ENCODE measurements at places on chromosomes 5 and 9.

- DNase-seq = no peak
Observed at GRCh38 chr5:23895614-23896013, 388.2 kb downstream of the PRDM9 start.

GRCh38 chr9:126516936-126517832, 96.5 kb upstream of the LMX1B start:
- peak; percentile 83 for DNase-seq

- no peak for DNase-seq
Observed at GRCh38 chr9:116308076-116308475, 154.5 kb downstream of the PAPPA start.

DNA sequence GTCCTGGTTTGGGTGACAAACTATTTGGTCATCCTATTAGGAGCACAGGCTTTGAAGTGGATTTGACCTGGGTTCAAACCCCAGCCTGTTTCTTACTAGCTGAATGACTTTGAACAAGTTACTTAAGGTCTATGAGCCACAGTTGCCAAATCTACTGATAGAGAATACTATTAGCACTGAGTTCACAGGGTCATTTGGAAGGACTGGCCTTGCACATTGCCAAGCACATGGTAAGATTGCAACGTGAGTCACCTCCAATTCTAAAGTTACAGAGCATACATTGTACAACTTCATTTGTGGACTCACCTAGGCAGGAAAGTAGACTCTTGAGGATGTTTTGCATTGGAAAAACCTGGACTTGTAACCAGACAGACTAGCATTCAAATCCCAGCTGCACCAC, 38.9 kb downstream of the MFAP3 start:
- no peak for DNase-seq

DNA sequence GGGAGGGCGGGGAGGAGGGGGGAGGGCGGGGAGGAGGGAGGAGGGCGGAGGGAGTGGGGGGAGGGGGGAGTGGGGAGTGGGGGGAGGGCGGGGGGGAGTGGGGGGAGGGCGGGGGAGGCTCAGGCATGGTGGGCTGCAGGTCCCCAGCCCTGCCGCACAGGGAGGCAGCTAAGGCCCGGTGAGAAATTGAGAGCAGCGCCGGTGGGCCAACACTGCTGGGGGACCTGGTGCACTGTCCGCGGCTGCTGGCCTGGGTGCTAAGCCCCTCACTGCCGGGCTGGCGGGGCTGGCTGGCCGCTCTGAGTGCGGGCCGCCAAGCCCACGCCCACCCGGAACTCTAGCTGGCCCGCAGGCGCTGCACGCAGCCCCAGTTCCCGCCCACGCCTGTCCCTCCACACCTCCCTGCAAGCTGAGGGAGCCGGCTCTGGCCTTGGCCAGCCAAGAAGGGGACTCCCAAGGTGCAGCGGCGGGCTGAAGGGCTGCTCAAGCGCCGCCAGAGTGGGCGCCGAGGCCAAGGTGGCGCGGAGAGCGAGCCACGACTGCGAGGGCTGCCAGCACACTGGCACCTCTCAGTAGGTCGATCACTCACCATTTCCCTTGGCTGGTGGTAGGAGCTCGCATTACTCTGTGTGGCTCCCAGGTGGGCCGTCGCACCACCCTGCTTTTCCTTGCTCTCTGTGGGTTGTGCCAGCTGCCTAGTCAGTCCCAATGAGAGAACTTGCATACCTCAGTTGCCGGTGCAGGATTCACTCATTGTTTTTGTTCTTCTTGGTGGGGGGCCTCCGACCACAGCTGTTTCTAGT, 160.2 kb downstream of the CNTLN start:
- DNase-seq = no peak

DNA sequence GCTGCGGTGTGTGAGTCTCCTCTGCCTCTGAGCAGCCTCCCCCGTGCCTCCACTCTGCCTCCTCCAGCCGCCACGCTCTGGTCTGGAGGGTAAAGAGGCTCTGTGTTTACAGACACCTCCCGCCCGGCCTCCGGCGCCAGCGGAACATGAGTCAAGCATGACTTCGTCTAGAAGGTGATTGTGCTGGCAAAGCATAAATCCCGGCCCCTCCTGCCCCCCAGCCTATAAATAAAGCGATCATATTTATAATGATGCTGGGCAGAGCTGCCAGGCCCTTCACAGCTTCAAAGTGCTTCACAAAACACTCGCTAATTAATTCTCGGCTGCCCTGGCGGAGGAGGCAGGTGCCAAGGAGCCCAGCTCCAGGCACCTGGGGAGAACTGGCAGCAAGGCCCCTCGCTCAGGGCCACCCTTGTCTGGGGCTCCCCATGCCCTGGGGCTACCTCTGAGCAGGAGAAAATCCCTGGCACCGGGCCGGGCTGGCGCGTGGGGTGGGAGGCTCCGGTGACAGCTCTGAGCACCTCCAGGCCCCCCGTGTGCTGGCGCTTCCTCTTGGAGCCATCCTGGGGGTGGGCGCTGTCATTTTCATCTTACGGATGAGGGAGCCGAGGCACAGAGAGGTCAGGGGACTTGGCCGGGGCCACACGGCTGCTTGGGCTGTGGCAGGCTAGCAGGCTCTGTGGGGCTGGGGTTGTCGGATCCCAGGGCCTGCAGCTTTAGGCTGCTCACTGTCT, 87.8 kb downstream of the RXRA start:
- peak; percentile 50 for DNase-seq

- DNase-seq = no peak
Observed at GRCh38 chr9:16099732-16100536, 547.1 kb downstream of the CCDC171 start.

- no peak for DNase-seq
Observed at GRCh38 chr5:1540166-1540565, 16.4 kb upstream of the LPCAT1 start.

GRCh38 chr5:174732036-174733020, 7.9 kb downstream of the MSX2 start:
- no peak for DNase-seq

DNA sequence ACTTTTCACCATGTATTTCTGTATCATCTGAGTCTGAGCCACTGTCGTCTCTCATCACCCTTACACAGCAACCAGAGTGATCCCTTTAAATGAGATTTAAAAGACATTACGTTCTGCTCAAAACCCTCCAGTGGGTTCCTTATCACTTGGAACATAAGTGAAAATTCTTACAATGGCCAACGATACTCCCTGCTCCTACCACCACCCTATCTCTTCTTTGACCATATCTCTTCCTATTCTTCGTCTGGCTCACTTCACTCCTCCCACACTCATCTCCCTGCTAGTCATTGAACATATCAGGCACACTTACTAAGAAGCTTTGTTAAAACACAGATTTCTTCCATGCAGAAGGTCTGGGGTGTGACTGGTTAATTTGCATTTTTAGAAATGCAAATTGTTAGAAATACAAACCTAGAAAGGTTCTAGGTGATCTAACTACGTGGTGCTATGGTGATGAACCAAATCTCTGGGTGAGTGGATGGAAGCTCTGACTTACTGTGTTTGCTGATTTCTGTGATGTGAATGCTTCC, 166.6 kb upstream of the CD180 start:
- DNase-seq = no peak

GRCh38 chr9:126219648-126220063, 107.0 kb upstream of the MVB12B start:
- DNase-seq = no peak

DNA sequence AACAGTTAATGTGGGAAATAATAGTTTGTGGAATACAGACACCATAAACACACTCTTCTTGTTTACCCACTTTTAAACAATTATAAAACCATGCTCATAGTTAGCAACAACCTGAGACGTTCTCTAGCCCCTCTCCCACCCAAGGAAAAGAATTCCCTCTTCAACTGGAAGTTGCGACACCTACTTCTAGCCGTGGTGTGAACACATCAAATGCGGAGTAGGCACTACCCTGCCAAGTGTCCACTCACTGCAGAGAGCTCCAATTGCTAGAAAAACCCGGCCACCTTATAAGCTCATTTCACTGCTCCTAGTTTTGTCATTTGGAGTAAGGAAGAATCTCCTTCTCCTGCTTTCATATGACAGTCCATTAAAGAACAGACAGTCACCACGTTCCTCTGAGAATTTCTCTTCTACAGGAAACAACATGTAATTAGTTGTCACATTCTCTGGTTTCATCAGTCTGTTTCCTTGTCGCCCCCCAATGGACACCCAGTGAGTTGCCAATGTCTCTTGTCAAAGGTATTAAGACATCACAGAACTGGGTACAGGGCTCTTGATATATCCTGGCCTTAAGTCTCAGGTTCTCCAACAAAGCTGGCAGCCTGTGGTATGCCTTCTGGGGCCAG, 47.3 kb downstream of the PRLR start:
- DNase-seq = peak; percentile 19

DNA sequence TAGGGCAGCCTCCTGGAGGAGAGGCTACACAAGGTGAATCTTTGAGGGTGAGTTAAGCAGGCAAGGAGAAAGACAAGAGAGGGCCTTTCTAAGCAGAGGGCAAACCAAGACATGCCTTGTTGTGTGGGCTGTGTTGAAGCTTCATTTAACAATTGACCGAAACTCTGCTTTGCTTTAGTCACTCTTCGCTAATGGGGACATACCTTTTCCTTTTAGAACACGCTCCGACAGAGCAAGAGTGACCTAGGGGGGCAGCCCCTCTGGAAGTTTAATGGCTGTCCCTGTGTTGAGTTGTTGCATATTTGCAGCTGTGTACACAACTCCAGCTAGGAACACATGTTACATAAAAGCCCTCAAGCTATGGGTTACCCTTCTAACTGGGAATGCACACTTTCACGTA, 218.1 kb upstream of the WWC1 start:
- no peak for DNase-seq

GRCh38 chr9:5951686-5952211, 61.1 kb downstream of the MLANA start:
- peak; percentile 34 for DNase-seq

DNA sequence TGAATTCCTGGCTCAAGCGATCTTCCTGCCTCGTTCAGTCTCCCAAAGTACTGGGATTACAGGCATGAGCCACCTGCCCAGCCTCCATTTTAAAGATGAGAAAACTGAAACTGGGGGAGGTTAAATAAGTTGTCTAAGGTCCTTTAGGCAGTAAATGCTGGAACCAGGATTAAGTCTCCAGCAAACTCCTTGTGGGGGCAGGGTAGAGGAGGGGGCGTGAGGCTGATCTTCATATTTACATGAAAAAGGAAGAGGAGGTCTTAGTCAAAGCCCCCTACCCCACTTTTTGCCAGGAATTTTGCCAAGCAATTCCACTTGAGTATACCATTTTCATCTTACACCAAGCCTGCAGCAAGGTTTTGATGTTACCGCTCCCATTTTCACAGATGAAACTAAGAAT, 76.6 kb upstream of the NR4A3 start:
- DNase-seq = no peak

GRCh38 chr5:76153271-76153670, 70.1 kb downstream of the SV2C start:
- DNase-seq = no peak

DNA sequence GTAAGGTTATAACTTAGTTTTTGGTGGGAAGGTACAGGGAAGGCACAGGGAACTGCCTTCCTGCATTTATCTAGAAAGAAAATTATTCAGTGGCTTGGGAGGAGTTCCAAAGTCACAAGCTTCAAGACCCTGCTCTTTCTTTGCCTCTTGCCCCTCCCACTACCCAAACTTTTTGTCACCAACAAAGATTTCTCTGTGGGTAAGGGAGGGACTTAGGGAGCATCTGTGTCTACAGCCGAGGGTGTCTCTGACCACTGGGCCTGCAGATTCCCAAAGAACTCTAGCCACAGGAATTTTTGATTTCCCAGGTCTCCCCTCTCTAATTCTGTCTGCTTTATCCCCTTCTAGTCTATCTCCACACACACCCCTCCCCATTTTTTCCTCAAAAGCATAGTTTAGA, 2.1 kb downstream of the ECSCR start:
- DNase-seq = no peak

- no peak for DNase-seq
Observed at GRCh38 chr9:126417043-126417442, 90.4 kb downstream of the MVB12B start.

- DNase-seq = no peak
Observed at GRCh38 chr9:7058473-7058872, 300.7 kb downstream of the KDM4C start.

GRCh38 chr9:136541179-136541578, 4.7 kb downstream of the NOTCH1 start:
- DNase-seq = no peak

GRCh38 chr5:110900829-110901228, 162.0 kb downstream of the SLC25A46 start:
- DNase-seq = peak; percentile 79

GRCh38 chr9:98171176-98171925, 21.1 kb downstream of the CORO2A start:
- DNase-seq = no peak

GRCh38 chr5:123209502-123210027, 120.5 kb downstream of the PRDM6 start:
- DNase-seq = peak; percentile 80

GRCh38 chr5:66144834-66145390, 812 bp downstream of the SREK1 start:
- peak; percentile 28 for DNase-seq

GRCh38 chr9:109311731-109312130, 9.1 kb downstream of the EPB41L4B start:
- DNase-seq = no peak

- DNase-seq = peak; percentile 38
Observed at GRCh38 chr5:36743891-36744772, 132.4 kb upstream of the NIPBL start.

GRCh38 chr9:127526655-127527559, 75.6 kb downstream of the LRSAM1 start:
- no peak for DNase-seq

GRCh38 chr9:131094015-131094414, 2.3 kb upstream of the AIF1L start:
- DNase-seq = no peak

GRCh38 chr9:106038266-106039001, 344.1 kb downstream of the TMEM38B start:
- no peak for DNase-seq

DNA sequence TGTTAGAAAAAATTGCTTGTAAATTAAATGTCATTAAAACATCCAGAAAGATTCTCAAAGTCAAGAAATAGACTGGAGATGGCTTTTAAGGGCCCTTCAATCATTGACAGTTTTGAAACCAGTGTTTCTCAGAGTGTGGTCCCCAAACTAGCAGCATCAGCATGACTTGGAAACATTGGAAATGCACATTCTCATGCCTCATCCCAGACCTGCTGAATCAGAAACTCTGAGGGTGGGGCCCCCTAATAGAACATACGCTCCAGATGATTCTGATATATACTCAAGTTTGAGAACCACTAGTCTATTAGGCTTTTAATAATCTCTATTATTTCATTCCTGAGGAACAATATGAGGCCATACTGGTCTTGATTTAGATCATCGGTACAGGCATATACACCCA, 181.6 kb downstream of the SMARCA2 start:
- no peak for DNase-seq

GRCh38 chr5:73327908-73328455, 120.6 kb downstream of the FOXD1 start:
- no peak for DNase-seq

GRCh38 chr5:36876965-36877666, 547 bp downstream of the NIPBL start:
- no peak for DNase-seq

- DNase-seq = peak; percentile 41
Observed at GRCh38 chr5:61578858-61579503, 246.9 kb downstream of the ZSWIM6 start.

GRCh38 chr9:134488331-134489280, 153.0 kb upstream of the COL5A1 start:
- no peak for DNase-seq

Measured in stromal cell of bone marrow (primary cell).